Activated T-helper 17 cell treated with anti-CD3 and anti-CD28 coated beads, Interleukin-2, amount 50 U/mL, for 72 hours (primary cell): ENCODE measurements at places on chromosomes 11 and 22.
A peak's percentile ranks its signal among the peaks of the same experiment; 100 is the strongest.

GRCh38 chr11:7462706-7463105, 22.6 kb upstream of the OLFML1 start:
- no peak for ATAC-seq

DNA sequence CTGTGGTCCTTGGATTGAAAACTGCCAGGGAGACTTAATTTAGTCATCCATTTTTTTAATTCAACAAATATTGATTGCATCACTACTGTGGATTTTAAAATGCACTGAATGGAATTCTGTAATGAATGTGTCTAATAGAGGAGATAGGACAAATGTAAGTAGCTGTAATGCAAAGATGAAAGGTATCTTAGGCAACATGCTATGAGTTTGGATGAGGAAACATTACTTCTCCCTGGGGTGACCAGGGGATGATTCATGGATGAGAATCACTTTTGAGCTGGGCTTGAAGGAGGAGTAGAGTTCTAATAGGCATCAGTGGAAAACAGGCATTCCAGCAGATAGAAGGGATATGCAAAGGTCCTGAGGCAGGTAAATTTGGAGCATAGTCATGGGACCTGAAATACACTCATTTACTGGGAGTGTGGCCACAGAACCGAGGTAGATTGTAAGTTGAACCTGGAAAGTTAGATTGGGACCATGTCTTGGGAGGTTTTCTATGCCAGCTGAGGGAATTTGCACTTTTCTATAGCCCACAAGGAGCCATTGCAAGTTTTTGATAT, 43.4 kb downstream of the PKNOX2 start:
- ATAC-seq, result no peak

DNA sequence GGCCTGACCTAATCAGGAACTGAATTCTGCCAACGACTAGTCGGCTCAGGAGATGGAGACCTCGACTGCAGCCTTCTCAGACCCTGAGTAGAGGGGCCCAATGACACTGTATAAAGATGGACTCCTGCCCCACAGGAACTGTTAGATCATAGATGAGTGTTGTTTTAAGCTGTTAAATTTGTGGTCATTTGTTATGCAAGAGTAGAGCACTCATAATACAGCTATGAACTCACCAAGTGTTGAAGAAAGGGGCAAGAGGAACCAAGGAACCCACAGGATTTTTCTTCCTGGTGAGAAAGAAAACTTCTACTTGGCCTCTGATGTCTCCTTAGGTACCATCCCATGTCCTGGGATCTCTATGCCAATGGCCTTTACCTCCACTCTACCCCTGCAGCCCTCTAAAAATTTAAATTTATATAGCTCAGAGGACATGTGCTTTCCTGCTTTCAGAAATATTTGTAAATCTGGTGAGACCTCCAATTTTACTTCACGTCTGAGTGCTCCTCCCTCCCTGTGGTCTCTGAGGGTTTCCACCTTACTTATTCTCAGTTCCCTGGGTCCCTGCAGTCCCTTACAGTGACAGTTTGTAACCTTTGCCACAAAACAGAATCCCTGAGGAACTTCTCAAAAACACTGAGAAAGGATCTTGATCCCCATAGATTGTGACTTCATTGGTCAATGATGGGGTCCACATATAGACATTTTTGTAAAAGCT, 256.3 kb upstream of the ARHGAP20 start:
- no peak for ATAC-seq

DNA sequence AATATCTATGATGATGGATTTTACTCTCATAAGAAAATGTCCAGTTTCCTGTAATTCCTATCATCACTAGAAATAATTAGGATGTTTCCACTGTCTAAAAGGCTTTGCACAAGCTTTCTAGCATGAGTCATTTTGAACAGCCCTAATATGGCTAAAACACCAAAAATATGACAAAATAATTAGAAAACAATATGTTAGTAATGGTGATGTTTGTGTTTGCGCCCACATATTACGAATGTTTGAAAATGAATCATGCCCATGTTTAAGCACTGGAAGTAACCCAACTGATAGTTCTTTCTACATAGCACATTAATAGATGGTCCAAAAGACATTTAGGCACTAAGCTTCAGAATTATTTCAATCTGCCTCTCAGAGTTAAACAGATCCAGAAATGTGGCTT, 96.0 kb downstream of the TRPC6 start:
- ATAC-seq, result no peak

- ATAC-seq, result no peak
Observed at GRCh38 chr11:17918049-17918605, 94.7 kb downstream of the SERGEF start.

- ATAC-seq, result peak; percentile 73
Observed at GRCh38 chr11:14974515-14975251, 2.5 kb upstream of the CALCA start.

DNA sequence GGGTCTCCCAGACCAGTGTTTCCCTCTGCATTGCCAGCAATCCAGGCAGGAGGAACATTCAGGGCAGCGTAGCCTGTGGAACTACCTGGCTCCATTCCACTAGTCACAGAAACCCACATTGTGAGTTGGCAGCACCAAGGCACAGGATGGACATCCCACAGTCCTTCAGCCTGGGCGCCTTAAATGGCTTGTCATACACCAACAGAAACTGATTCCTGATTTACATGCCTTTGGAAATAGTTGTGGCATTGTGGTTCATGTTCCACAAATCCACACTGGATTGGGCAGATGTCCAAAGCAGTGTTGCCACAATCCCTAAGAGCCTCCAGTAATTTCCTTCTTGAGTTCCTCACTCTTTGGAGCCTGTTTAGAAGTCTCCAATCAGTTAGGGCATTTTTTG, 225.6 kb downstream of the BLID start:
- no peak for ATAC-seq
